DMS79 treated with DMSO at 0.1 percent for 48 hours (cell line): ENCODE measurements at places on chromosomes 7 and 10.

- DNase-seq, result peak; percentile 1
Observed at GRCh38 chr10:114821915-114822443, 399 bp downstream of the FHIP2A start.

DNA sequence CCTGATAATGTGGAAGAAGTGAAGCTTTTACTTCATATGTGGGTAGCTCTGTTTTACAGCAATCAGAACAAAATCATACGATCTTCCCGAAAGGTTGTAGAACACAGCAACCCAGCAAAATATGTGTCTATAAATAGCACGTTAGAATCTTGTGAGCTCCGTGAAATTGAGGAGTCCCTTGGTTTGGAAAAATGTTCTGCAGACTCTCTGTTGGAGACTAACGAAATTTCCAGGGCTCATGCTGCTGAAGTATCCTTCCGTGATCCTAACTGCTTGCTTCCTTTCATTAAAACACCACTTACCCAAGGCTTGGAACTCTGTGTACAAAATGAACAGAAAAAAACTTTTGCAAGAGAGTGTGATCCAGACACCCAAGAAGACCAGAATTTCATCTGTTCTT is 57.5 kb downstream of the TASOR2 start:
- no peak for DNase-seq

DNA sequence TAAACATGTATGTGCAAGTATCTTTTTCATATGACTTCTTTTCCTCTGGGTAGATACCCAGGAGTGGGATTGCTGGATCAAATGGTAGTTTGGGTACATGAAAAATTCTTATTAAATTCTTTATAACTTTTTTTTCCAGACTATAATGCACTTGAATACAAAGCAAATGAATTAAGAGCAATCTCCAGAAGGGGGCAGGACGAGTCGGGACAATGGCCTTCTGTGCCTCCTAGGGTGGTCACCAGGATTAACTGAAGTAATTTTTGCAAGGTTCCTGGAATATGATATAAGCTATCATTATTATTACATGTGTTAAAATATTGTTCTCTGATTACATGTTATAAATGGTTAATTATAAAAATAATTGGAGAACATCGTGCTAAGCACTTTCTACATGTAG is 127.2 kb downstream of the PPP1R17 start:
- no peak for DNase-seq

GRCh38 chr7:64793106-64793755 is 997 bp upstream of the ZNF138 start:
- DNase-seq, result no peak

- DNase-seq, result no peak
Observed at GRCh38 chr10:101761226-101761625, 14.7 kb downstream of the FGF8 start.

GRCh38 chr10:108052981-108053380 is 888.5 kb upstream of the SORCS1 start:
- no peak for DNase-seq

DNA sequence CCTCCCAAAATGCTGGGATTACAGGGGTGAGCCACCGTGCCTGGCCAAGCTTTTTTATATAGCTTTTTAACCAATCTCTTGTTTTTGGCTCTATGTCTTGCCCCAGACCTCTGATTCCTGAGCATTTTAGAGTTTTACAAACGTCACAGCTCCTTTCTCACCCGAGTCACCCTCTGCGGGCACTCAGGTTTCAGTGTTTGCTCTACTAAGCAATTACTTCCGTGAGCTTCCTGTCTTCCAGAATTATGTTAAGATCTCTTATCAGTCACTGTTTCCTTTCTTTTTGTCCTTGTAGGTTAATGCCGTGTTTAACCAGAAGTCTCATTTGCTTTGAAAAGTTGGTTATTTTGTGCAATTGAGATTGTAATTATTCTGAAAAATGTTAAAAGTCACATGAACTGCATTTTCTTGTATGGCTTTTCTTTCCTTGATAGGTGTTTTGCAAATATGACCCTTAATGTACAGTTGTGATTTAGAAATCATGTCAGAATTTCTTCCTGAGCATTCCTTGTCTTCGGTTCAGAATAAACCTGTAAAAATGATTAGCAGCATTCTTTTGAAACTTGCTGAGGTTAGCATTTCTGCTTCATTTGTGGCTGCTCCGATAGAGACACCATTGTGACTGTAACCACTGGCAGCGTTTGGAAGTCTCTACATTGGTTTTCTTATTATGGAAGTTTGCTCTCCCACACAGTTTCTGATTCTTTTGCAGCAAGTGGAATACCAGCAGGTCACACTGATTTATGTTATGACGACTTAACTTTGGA is 4.5 kb upstream of the HKDC1 start:
- peak; percentile 7 for DNase-seq

DNA sequence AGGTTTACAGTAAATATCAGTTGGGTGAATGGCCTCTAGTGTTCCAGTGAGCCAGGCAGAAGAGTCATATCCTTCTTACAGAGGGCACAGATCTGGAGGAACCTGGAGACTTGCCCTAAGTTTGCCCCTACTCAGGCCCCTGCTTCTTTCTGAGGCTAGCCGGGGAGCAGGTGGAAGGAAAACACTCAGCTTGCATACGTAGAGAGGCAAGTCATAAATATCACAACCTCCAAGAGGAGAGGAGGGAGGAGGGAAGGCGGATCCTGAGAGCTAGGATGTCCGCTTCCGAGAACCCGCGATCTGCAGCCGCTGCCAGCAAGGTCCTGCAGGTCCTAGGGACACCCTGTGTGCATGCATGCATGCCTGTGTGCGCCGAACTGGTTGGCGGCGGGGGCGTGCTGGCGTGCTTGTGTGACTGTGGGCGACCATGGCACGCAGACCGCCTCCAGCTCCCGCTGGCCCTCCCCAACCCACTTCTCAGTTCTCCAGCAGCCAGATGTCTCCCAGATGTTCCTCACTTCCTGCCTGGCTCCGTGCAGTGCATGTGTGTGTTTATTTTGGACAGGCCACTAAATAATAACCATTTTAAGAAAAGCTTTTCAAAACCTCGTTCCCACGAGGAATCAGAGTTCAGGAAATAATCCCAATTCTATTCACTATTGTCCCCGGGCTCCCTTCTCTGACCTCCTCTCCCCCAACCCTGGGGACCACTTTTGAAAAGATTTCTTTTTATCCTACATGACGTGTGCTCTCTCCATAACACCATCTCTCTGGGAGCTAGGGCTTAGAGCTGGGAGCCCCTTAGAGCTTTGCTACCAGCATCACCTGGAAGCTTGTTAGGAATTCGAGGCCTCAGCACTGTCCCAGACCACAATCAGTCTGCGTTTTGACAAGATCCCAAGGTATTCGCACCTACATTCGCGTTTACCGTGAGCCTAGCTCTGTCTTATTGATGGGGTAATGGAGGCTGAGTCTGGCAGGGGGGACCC is 32.4 kb downstream of the UNC5B start:
- DNase-seq, result no peak

DNA sequence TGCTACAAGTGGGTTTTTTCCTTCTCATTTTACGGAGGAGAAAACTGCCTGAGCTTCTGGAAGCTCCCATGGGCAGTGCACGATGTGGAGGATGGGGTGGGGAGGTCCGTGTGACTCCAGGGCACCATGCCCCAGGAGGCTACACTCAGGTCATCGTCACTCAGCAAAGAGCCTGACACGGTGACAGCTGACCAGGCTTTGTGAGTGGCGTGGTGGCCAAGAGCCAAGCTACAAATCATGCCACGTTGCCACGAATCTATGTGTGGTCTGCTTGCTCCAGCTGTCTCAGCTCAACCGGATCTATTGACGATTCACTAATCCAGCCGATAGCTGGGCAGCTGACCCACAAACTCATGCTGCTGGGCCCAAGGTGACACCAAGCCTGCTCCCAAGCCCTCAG is 27.6 kb upstream of the C10orf71 start:
- no peak for DNase-seq

- peak; percentile 34 for DNase-seq
Observed at GRCh38 chr10:102642736-102643335, 1.4 kb upstream of the TRIM8 start.

DNA sequence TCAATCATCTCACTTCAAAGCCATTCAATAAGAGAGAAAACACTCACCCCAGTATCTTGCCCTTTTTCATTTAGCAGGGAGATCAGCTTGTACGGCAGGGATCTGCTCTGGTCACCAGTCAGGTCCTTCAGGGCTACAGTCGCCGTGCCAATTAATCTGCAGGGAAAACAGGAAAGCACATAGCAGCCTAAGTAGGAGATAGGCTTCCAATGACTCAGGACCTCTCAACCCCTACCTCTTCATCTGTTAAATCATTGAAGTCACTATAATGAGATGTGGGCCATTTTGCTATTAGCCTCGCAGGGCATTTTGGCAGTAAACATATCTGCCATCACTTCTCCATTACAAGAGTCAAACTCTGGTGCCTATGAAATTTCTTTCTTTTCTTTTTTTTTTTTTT is 50.8 kb downstream of the MYOF start:
- no peak for DNase-seq
